ENCODE measurements at places on chromosomes 16 and 17.
A peak's percentile ranks its signal among the peaks of the same experiment; 100 is the strongest.

DNA sequence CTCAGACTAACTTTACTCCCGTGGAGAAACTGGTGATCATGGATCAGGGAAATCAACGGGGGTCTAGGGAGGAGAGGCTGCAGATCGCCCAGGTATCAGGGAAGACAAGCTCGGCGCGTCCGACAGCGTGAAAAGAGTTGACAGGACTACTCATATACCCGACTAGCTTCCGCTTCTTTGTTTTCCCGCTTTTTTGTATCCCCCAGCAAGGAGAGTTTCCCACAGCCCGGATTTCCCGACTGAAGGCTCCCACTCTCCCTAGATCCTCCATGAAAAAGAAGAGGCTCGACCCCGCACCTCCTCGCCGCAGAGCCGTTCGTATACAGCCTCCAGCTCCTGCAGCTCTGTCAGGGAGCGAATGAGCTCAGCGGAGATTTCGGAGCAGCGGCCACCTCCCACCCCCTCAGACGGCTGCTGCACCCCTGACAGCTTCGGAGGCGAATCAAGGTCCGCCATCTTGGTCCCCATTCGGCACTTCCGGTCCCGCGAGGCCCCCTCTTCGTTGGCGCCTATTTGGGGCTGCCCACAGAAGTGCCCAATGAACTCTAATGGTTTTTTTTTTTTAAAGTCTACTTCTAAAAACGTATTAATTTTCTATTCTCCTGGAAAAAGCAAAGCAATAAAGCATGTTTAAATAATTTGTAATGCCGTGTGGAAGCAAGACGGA, at the start of gene COG4:
COG4 (minus strand) TSS at position 479 of the 667 bp plus-strand sequence; CDS start at position 468, 11 bp downstream.
- DNase-seq, result peak; percentile 90

DNA sequence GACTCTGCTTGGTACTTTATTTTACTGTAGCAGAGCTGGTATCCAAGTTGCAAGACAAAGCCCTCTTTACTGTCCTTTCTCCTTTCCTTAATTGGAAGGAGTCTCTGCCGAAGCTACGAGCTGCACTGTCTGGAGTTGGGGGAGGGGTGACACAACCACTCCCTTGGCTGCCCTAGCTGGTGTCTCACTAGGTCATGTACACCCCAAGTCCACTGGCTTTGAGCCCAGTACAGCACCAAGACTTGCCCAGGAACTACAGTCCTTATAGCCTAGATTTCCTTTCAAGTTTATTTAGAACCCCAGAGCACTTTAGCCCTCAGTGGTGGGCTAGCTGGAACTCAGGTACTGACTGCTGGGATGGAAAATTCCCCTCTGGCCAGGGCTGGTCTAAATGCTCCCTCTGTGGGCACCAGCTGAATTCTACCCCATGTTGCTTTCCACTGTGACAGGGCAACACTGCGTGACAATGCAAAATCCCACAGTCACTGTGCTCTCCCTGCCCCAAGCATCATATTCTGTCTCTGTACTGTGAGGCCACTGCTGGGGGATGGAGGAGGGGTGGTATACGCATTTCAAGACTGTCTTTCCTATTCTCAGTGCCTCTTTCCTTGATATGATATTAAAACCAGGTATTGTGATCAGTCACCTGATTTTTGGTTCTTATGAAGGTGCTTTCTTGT, 18.4 kb downstream of the EFCAB5 start:
- no peak for DNase-seq

GRCh38 chr17:82281502-82282238, 8.2 kb upstream of the CSNK1D start:
- no peak for DNase-seq

DNA sequence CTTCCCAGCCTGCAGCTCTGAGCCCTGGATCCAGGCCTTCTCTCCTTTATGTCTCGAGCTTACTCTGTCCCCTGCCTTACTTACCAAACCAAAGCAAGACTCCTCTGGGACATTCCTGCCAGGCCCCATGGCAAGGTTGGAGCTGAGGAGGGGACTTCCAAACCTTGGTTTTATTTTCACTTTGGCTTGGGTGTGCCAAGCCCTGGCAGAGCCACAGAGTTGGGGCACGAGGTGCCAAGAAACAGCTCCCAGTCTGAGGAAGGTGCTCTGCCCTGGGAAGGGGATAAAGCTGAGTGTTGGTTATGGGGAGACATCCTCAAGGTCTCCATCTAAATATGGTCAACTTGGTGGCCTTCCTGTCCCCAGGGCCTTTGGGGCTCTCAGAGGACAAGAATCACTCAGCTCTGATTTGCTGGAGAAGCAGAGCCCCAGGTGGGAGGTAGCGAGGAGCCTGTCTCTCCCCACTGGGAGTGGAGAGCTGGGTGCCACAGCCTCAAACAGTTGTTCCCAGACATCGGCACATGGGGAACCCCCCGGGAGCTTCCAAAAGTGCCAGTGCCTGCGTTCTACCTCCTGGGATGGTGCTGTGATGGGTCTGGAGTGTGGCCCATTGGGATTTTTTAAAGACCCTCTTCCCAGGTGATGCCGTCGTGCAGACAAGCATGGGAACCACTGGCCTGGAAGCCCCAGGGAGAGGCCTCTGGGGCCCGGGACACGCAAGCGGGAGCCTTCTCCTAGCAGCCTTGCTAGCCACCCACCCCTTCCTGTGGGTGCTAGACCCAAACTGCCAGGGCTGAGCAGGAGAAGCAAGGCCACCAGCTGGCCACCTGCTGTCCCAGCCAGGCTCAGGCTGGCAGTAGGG, 10.3 kb downstream of the NLRC5 start:
- peak; percentile 12 for DNase-seq

DNA sequence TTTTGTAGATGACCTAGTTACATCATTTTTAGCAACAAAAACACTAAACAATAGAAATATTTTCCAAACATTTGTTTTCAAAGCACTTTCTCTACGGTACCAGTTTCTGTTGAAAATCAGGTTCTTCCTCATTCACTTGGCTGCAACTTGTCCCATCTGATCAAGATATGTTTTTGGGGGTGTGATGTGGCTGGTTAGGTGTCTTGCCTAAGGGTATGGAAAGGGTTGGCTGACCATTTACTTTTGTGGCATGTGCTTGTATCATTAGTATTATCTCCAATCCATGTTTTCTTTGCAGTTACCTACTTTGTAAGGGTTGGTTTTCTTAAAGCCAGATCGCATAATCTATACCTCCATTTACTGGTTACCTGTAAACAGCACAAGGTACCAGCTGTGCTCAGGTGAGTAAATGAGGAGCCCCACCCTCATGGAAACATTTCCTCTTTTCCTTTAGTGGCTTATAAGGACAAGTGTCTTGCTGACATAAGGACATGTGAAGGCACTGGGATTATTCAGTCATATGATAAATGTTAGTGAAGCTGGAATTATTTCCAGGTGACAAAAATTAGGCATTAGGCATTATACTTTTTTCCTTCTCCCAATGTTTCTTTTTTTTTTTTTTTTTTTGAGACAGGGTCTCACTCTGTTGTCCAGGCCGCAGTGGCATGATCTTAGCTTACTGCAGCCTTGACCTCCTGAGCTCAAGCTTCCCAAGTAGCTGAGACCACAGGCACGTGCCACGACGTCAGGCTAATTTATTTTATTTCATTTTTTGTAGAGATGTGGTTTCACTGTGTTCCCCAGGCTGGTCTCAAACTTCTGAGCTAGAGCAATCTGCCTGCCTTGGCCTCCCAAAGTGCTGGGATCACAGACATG, 162.0 kb downstream of the CCDC182 start:
- no peak for DNase-seq

DNA sequence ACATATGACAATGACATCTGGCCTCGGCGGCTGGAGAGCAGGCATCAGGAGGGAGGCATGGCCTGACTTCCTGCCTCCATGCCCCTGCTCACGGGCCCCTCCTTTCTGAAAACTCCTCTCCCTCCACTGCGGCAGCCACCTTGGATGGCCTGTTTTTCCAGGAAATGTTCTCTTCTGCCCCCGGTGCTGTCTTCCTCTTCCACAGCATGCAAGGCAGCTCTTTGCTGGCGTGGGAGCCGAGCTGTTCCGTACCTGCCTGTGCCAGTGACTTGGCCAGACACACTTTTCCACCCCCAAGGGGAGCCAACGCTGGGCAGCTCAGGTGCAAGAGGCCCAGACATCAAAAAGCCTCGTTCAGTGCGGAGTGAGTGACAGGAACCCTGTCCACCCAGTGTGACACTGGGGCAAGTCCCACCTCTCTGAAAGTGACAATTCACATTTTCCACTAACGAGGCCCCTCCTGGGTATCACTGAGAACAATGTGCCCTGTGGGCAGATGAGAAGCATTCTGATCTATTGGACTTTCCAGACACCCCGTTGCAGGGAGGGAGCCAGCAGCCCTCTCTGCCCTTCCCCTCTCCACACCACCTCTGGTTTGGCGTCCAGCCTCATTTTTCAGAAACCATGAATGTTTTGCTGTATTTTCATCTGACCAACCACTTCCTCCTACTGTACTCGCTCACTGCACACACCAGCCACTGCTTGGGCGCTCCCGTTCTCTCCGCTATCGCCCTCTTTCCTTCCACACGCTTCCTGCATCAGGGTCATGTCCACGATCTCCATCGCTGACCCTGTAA, 31.2 kb downstream of the NSMCE1 start:
- DNase-seq, result no peak

GRCh38 chr17:38742411-38743308, 5.5 kb downstream of the PCGF2 start:
- DNase-seq, result peak; percentile 73

GRCh38 chr16:62034231-62035114, 1.8 kb downstream of the CDH8 start:
- no peak for DNase-seq

- no peak for DNase-seq
Measured at GRCh38 chr17:17824783-17825614, 11.8 kb downstream of the SREBF1 start.

DNA sequence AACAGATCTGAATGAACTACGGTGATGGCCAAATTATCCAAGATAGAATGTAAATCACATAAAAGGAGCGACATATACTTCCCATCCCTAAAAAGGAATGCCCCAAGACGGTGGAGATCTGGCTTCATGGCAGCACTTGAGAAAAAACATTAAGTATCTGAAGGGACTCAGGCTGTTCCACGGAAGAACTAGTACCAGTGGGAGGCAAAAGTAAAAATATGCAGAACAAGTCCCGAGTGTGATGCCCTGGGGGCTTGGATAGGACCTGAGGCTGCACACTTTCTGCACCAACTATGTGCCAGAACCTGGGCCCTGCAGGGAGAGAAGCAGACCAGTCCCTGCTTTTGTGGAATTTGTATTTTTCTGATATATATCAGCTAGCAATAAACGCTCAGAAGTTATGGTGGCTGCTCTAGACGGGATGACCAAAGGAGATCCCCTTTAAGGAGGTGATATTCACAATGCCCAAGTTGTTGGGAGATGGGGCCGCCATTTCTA, 539 bp upstream of the CKLF start:
- no peak for DNase-seq

GRCh38 chr16:50567651-50568050, 19.5 kb downstream of the NKD1 start:
- DNase-seq, result no peak

- peak; percentile 69 for DNase-seq
Measured at GRCh38 chr16:49498666-49499413, 125.2 kb downstream of the C16orf78 start.

DNA sequence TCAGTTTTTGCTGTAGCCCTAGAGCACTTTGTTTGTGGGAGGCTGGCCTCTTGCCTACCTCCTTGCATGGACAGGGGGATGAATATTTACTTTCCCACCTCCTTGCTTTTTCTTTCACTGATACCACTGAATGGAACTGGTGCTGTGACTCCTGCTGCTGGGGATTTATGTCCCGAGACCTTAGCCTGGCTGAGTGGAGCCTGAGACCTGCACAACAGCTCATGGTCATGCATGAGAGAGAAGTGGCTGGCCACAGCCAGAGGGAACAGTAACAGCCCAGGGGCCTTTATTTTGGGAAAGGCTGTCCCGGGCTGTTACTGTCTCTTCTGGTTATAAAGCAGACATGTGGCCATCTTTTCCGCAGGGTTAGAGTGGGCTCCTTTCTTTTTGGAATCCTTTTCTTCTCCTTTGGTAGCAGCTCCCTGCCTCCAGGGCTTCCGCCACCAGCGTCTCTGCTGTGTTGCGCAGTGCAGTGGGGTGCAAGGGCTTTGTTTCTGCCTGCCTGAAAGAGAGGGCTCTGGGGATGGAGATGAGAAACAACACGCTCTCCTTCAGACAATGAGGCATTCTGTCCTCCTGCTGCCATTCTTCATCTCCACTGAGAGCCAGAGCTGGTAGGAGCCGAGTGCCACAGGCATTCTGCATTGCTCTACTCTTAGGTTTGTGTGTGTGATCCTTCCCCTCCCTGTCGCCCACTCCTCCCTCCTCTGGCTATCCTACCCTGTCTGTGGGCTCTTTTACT, 14.5 kb downstream of the SNX11 start:
- no peak for DNase-seq

GRCh38 chr17:30170415-30170987, 53.9 kb downstream of the NSRP1 start:
- DNase-seq, result no peak

- DNase-seq, result no peak
Measured at GRCh38 chr16:3304370-3304769, 860 bp downstream of the TIGD7 start.
